ENCODE measurements at places on chromosomes 6 and 20. TPM values are rescaled to one million over a fixed set of nuclear protein-coding genes. Genes with fewer than 3 reads are reported as not detected.

DNA sequence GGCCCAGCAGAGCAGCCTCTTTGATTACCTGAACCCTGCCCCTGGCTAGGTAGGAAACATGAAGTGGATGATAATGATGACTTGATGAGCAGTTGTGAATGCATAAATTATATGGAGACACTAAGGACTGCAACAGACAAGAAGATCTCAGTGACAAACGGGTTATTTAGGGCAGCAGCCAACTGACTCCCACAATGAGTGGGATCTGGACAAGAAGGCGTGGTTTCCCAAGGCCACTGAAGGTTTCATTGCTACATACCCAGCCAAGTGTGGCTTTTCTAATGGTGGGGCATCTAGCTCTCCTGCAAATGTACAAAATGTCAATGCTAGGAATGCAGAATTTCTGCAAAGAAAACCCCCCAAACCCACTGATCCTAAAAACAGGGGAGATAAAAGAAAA is 29.4 kb downstream of the RING1 start:
- peaks cover 18% of the 10 kb centered on the region for H3K4me1 ChIP-seq
- H3K27ac ChIP-seq: no peak overlapping the region
- no peak for DNase-seq
- H3K27me3 ChIP-seq: peaks cover 45% of the 10 kb centered on the region
- no peaks in the 10 kb centered on the region for H3K36me3 ChIP-seq

GRCh38 chr6:119620846-119621555 is 271.4 kb upstream of the MAN1A1 start:
- peaks cover 24% of the 10 kb centered on the region for H3K4me1 ChIP-seq
- H3K4me3 ChIP-seq: no peak overlapping the region
- no peak for DNase-seq
- H3K27me3 ChIP-seq: no peaks in the 10 kb centered on the region
- H3K36me3 ChIP-seq: no peaks in the 10 kb centered on the region

DNA sequence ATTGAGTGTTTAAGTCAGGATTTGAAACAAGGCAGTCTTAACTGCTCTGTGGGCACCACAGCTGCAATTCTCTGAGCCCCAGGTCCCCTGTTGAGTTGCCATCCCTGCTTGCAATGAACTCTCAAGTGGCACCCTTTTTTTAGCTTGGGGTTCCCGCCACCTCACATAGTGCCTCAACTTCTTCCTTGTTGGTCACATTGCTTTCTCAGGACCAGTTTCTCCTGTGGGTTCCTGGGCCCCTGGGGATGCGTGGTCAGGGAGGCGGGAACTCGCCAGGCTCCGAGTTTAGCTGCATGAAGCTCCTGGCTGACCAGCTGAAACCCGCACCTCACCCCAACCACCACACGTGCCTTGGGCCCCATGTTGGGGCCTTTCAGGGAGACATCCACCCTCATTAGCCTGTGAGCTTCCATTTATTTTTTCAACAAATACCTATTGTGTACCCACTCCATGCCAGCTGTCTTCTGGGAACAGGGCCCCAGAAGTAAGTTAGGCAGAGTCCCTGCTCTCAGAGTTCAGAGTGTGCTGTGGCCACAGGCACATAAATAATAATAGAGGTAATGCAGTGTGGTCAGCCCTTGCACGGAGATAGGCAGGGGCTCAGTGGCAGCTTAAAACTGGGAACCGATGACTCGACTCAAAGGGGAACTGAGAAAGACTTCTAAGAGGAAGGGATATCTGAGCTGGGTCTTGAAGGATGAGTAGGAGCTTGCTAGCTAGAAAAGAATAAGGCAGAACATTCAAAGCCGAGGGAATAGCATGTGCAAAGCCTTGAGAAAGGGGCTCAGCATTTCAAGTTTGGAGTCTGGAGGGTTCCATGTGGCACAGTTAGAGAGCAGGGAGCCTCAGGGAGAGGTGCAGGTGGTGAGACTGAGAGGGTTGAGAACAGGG is 33.9 kb upstream of the FAM83D start:
- no peak overlapping the region for H3K27ac ChIP-seq
- DNase-seq: no peak
- no peak overlapping the region for H3K4me3 ChIP-seq
- peaks cover 3% of the 10 kb centered on the region for H3K27me3 ChIP-seq

GRCh38 chr20:19552221-19553180 is 205.6 kb upstream of the RIN2 start:
- H3K4me3 ChIP-seq: no peak overlapping the region
- H3K36me3 ChIP-seq: no peaks in the 10 kb centered on the region
- H3K4me1 ChIP-seq: peaks cover 8% of the 10 kb centered on the region
- H3K27ac ChIP-seq: no peak overlapping the region
- H3K27me3 ChIP-seq: no peaks in the 10 kb centered on the region

GRCh38 chr20:2022163-2022562 is 28.3 kb upstream of the PDYN start:
- no peaks in the 10 kb centered on the region for H3K4me1 ChIP-seq
- H3K27ac ChIP-seq: no peak overlapping the region
- DNase-seq: no peak

DNA sequence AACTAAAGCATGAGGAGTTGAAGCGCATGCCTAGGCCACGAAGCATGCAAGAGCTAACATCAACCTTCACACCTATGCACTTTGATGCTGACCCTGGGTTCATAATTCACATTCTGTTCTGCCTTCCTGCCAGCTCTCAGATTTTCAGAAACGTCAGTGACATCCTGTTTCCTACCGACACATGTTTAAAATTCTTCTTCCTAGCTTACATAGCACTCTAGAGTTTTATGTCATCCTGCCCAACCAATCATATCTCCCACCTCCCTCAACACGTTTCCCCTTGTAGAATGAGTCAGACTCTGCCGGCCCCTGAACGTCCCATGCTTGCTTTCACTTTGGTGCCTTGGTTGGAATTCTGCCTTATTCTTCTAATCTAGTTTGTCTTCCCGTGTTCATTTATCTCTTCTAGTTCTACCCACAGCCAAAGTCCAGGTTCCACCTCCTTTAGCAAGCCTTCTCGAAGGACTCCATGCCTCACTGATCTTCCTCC is 97.2 kb upstream of the MAP7 start:
- H3K27ac ChIP-seq: no peak overlapping the region
- H3K36me3 ChIP-seq: no peaks in the 10 kb centered on the region
- DNase-seq: no peak
- no peaks in the 10 kb centered on the region for H3K27me3 ChIP-seq
- H3K4me3 ChIP-seq: no peak overlapping the region

GRCh38 chr6:155093430-155093829 is 98.3 kb downstream of the TIAM2 start:
- H3K27me3 ChIP-seq: no peaks in the 10 kb centered on the region
- peaks cover 26% of the 10 kb centered on the region for H3K36me3 ChIP-seq

DNA sequence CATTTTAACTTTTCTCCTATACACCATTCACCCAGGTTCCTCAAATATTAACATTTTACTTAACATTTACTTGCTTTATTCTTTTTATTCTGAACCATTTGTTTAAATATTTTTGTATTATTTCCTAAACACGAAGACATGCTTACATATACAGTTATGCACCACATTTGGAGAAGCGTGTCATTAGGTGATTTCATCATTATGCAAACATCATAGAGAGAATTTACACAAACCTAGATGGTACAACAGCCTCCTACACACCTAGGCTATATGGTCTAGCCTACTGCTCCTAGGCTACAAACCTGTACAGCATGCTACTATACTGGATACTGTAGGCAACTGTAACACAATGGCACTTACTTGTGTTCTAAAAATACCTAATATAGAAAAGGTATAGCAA is 6.6 kb downstream of the TDP2 start:
- no peak for DNase-seq
- peak overlapping the region; percentile 94 for H3K27ac ChIP-seq
- H3K4me1 ChIP-seq: peaks cover 36% of the 10 kb centered on the region
- H3K4me3 ChIP-seq: no peak overlapping the region
- H3K36me3 ChIP-seq: peaks cover 45% of the 10 kb centered on the region

DNA sequence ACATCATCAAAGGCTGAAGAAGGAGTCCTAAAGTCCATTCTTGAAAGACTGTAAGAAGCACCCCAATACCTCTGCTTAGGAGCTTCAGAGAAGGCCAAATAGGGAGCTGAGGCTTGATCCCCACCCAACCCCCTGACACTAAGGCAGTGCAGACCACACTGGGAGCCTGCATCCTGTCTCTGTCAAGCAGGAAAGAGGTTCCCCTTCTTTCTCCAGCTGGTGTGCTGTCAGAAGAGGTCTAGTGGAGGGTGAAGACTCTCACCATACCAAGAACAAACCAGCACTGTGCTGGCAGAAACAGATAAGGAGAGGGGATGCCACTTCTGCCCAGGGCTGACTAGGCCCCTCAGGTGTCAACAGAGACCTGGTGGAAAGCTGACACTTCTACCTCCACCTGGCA is 19.9 kb downstream of the GZF1 start:
- no peak for DNase-seq
- no peak overlapping the region for H3K4me3 ChIP-seq
- peaks cover 49% of the 10 kb centered on the region for H3K36me3 ChIP-seq
- peaks cover 3% of the 10 kb centered on the region for H3K4me1 ChIP-seq
- no peak overlapping the region for H3K27ac ChIP-seq

Gene GSTA4
- total RNA-seq: 12.6 TPM

Gene ZNF334
- 18.7 TPM for total RNA-seq

Gene EDN1
- total RNA-seq: 0.50 TPM

Gene CYP21A2
- total RNA-seq: 1.4 TPM

All from WTC11 (cell line).